Right forelimb (tissue), 1 donor: ENCODE measurements at places on chromosomes 4 and X.

GRCh38 chr4:171846232-171846631 lies 33.0 kb downstream of the GALNTL6 start:
- DNase-seq: no peak

- no peak for DNase-seq
Observed at GRCh38 chrX:109843963-109844751, 111.1 kb upstream of the ACSL4 start.

- DNase-seq: no peak
Observed at GRCh38 chr4:186953599-186954260, 230.1 kb upstream of the FAT1 start.

GRCh38 chrX:63784902-63785707 lies at the start of gene ARHGEF9:
ARHGEF9 (minus strand) TSS chrX:63785214; CDS start chrX:63785145, 69 bp downstream.
- peak; percentile 65 for DNase-seq

- DNase-seq: no peak
Observed at GRCh38 chrX:26889574-26889973, 573.6 kb downstream of the PPP4R3C start.

DNA sequence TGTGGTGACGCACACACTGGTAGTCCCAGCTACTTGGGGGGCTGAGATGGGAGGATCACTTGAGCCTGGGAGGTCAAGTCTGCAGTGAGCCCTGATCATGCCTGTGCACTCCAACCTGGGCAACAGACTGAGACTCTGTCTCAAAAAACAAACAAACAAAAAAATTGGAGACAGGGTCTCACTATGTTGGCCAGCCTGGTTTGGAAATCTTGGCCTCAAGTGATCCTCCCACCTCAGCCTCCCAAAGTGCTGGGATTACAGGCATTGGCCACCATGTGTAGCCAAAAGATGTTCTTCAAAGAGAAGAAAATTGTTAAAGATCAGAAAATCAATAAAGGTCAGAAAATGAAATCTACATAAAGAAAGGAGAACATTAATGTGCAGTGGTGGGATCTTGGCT lies 41.7 kb upstream of the ABCG2 start:
- no peak for DNase-seq

DNA sequence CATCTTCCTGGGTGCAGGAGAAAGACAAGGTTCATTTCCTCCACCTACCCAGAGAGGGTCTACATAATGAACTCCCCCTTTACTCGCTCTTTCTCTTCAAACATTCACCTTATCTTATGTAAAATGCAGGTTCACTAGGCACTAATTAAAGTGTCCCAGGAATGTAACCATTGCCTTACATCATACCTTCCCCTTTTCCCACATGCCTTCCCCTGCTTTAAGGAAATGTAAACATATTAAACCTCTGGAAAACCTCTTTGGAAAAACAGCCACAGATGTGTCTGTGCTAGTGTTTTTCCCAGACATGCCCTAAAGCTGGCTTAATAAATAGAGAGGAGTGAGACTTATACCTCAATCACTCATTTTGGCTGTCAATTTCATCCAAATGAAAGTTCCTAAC lies 15.8 kb downstream of the TBC1D9 start:
- no peak for DNase-seq

DNA sequence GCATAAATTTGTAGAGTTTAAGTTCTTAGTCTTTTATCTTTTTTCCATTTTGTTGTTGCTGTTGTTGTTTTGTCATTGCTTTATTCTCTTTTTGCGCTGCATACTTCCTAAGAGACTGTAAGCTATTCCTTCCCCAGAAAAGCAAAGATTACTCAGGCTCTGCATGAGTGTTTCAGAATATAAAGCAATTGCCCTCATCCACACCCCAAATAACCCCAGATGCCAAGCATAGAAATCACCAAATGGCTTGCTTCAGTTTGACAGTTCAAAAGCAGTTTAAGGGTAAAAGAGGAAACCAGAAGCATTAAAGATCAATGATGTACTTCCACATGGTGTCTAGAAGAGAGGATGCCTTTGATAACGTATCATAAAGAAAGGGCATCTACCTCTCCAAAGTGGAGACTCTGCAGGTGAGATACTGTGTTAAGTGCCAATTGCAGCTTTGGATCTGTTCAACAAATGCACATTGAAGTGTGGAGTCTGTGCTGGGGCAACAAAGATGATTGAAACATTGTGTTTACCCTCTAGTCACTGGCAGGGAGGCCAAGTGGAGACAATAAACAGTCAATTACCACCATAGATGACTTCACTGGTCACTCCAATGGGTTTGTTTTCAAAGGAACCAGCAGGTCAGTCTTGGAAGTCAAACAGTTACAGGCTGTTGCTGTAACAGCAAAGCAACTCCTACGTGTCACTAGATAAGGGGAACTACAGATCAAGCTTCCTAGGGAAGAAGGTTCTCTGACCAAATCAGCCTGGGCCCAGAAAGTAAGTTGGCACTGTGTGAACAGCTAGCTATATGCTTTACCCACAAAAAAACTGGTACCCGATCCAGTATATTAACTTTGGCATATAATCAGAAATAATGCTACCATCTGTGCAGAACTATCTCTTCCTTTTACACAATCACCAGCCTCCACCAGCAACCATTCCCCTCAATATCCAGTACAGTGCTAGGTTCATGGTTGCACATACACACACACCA lies 40.6 kb upstream of the IL21 start:
- DNase-seq: no peak

DNA sequence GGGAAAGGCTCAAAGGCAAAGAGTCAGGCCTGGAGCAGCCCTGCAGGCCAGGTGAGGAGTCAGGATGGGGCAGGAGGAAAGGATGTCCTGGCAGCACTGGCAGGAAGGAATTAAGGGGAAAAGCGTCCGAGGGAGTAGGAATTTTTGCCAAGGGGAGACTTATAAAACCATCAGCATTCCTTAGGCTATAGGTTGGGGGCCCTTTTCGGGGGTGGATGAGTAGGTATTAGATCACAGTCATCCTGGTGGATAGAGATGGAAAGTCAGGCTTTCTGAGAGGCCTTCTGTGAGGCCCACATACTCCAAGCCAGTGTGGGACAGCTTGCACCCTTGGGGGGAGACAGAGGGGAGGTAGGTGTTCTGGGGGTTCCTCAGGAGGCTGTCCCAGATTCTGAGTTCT lies 12.3 kb downstream of the STARD8 start:
- DNase-seq: no peak

- peak; percentile 73 for DNase-seq
Observed at GRCh38 chr4:742742-743311, 37.2 kb downstream of the PCGF3 start.

- no peak for DNase-seq
Observed at GRCh38 chr4:178752954-178753525, 1310.8 kb upstream of the AGA start.

- DNase-seq: no peak
Observed at GRCh38 chr4:54571293-54572151, 86.2 kb upstream of the KIT start.

GRCh38 chr4:85701861-85702321 lies 226.9 kb downstream of the ARHGAP24 start:
- no peak for DNase-seq

- DNase-seq: no peak
Observed at GRCh38 chr4:123583043-123583442, 186.4 kb downstream of the SPRY1 start.
